ENCODE measurements at places on chromosomes 3 and 15. TPM values are rescaled to one million over a fixed set of nuclear protein-coding genes. Genes with fewer than 3 reads are reported as not detected.

Gene RPL35A
- total RNA-seq = 687 TPM

Gene CCDC9B
- total RNA-seq = 109 TPM

Gene FNDC3B
- 132 TPM for total RNA-seq

Gene COL8A1
- total RNA-seq = 34.6 TPM

Gene ITIH3
- 2.8 TPM for total RNA-seq

Gene LOXL1
- 204 TPM for total RNA-seq

Gene BSN
- 0.06 TPM for total RNA-seq

Gene DGKG
- 0.81 TPM for total RNA-seq

Gene TIMP4
- total RNA-seq = 0.92 TPM

Gene SCN11A
- total RNA-seq = 0.13 TPM

Gene SMCO1
- total RNA-seq = not detected

Gene CX3CR1
- total RNA-seq = under 0.01 TPM

Gene ITGA11
- 43.8 TPM for total RNA-seq

Gene ISY1
- 32.5 TPM for total RNA-seq

Gene SLC9C1
- 0.13 TPM for total RNA-seq

Gene MORC1
- total RNA-seq = not detected

Gene TMEM207
- not detected for total RNA-seq

Gene TLR9
- total RNA-seq = under 0.01 TPM

Gene ATP8B4
- 0.75 TPM for total RNA-seq

Gene C2CD4A
- 0.06 TPM for total RNA-seq

Gene FSTL1
- total RNA-seq = 849 TPM

Gene FSIP1
- 1.5 TPM for total RNA-seq
